Smooth muscle cell of trachea (primary cell): ENCODE measurements at places on chromosomes 6 and 20. TPM values are rescaled to one million over a fixed set of nuclear protein-coding genes. Genes with fewer than 3 reads are reported as not detected.

Gene MAK
- not detected in 2 replicates for total RNA-seq

Gene PPARD
- 11.2 and 11.7 TPM in 2 replicates for total RNA-seq

Gene RGS17
- total RNA-seq: 13.4 and 25.5 TPM in 2 replicates

Gene SLC2A4RG
- 39.1 and 85.3 TPM in 2 replicates for total RNA-seq

Gene BMP7
- total RNA-seq: not detected in 2 replicates

Gene CST5
- total RNA-seq: not detected in 2 replicates

Gene PNPLA1
- not detected in 2 replicates for total RNA-seq

Gene PABPC1L
- 11.5 and 14.1 TPM in 2 replicates for total RNA-seq

Gene C20orf141
- 0.50 TPM in 1 of 2 replicates, not detected in the other for total RNA-seq

Gene VIP
- total RNA-seq: not detected in 2 replicates

Gene GPLD1
- 0.17 TPM in 1 of 2 replicates, not detected in the other for total RNA-seq

Gene PTPRK
- total RNA-seq: 52.5 and 75.4 TPM in 2 replicates

Gene USP49
- 2.2 and 5.5 TPM in 2 replicates for total RNA-seq

Gene ANGPT4
- total RNA-seq: not detected in 2 replicates

Gene UST
- 18.2 and 34.9 TPM in 2 replicates for total RNA-seq

Gene FRS3
- total RNA-seq: 1.7 and 2.8 TPM in 2 replicates

Gene OR12D3
- total RNA-seq: not detected in 2 replicates

Gene ETV7
- total RNA-seq: 0.29 and 0.99 TPM in 2 replicates

Gene ADGRF4
- total RNA-seq: under 0.01 TPM in 1 of 2 replicates, not detected in the other

Gene C20orf202
- under 0.01 TPM in 2 replicates for total RNA-seq

Gene OR2H2
- total RNA-seq: not detected in 2 replicates

Gene FRK
- total RNA-seq: 1.5 and 1.7 TPM in 2 replicates

Gene NINL
- total RNA-seq: 12.9 and 16.3 TPM in 2 replicates
